ENCODE measurements at places on chromosomes 1 and 21.

GRCh38 chr1:168379104-168379860 lies 98.6 kb downstream of the TBX19 start:
- no peak for DNase-seq

- DNase-seq, result no peak
Measured at GRCh38 chr1:226402739-226403165, 5.1 kb downstream of the PARP1 start.

- DNase-seq, result no peak
Measured at GRCh38 chr1:9165396-9165795, 36.5 kb upstream of the GPR157 start.

DNA sequence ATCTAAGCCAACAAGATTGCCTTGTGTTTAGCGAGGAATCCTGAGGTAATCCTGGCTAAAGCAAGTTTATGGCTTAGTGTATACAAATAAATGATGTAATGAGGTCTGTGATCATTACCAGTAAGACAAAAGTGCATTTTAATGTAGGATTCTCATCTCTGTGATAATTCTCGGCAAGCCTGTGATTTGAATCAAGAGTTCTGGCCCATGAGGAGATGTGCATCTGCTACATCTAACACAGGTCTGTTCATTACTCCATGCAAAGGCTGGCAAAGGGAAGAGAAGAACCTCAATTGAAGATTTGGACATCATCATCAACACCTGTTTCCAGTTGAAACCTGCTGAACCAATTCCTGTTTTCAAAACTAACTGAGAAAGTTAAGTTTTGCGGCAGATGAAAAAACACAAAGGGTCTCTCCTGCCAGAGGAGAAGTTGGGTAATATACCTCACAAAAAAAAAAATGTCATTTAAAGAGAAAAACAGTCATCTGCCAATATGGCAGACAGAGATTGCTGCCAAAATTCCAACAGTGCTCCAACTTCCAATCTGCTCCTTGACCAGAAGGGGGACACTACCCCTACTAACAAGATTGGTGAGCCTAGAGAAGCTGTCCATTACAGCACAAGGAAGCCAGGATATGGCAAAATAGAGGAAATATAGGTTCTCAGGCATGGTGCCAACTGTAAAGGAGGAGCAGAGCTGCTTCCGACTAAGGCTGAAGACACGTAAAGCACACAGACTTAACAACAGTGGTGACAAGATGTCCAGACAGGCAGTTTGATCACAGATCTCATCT lies 453.7 kb downstream of the TTLL7 start:
- DNase-seq, result no peak

DNA sequence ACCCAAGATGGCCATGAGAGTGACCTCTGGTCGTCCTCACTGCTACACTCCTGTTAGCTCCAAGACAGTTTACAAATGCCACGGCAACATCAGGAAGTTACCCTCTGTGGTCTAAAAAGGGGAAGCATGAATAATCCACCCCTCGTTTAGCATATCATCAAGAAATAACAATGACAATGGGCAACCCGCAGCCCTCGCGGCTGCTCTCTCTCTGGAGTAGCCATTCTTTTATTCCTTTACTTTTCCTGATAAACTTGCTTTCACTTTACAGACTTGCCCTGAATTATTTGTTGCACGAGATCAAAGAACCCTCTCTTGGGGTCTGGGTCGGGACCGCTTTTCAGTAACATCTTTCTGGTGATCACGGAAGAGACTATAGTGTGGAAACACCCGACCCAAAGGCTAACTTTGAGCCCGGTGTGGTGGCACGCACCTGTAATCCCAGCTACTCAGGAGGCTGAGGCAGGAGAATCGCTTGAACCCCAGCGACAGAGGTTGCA lies 19.8 kb upstream of the COX20 start:
- no peak for DNase-seq

DNA sequence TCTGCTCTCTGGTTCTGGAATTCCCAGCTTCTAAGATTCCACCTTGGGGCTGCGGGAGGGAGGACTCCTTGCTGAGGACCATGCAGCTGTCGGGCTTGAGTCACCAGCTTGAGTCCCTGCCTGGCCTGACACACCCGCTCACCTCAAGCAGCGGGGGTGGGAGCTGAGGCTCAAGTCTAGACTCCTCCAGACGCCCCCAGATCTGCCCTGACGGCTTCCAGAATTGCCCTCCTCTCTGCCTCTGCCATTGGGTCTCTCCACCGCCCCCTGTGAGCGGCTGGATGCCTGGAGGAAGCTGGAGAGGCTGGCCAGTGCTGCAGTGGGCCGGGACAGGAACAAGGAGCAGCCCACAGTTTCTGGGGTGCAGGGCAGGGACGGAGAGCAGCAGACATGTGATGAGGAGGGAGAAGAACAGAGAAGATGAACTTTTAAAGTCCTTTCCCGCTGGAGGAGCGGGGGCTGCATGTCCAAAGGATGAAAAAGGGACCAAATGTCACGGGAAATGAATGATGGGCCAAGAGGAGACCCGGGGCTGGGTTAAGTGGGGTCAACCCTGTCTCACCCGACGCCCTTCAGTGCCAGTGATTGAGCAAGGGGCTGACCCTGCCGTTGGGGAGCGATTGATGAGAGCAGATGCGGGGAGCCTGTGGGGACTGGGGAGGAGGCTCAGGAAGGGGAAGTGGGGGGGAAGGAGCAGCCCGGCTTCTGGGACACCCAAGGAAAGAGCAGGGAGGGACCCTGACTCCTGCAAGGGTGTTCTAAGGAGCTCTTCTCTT lies 13.5 kb downstream of the CRABP2 start:
- DNase-seq, result no peak

DNA sequence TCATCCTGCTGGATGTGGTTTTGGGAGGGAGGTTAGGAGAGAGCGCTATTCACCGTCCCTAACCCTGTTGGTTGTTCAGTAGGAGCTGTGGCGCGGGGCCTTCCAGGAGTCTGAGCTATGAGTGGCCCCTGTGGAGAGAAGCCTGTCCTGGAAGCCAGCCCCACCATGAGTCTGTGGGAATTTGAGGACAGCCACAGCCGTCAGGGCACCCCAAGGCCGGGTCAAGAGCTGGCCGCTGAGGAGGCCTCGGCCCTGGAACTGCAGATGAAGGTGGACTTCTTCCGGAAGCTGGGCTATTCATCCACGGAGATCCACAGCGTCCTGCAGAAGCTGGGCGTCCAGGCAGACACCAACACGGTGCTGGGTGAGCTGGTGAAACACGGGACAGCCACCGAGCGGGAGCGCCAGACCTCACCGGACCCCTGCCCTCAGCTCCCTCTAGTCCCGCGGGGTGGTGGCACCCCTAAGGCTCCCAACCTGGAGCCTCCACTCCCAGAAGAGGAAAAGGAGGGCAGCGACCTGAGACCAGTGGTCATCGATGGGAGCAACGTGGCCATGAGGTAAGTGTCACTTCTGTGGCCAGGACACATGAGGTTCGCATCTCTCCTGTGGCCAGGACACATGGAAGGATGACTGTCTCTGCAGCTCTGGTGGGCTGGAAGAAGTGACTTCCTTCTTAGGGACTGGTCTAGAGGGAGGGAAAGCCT lies 1.2 kb downstream of the ZC3H12A start:
- no peak for DNase-seq

- no peak for DNase-seq
Measured at GRCh38 chr1:201475130-201475529, 6.1 kb upstream of the PHLDA3 start.

- no peak for DNase-seq
Measured at GRCh38 chr1:3250624-3251023, 181.6 kb downstream of the PRDM16 start.

- peak; percentile 34 for DNase-seq
Measured at GRCh38 chr1:36350659-36351226, 27.3 kb upstream of the EVA1B start.

- no peak for DNase-seq
Measured at GRCh38 chr1:233252441-233252840, 43.1 kb downstream of the PCNX2 start.

GRCh38 chr1:111738436-111739193 lies 580 bp downstream of the INKA2 start:
- peak; percentile 26 for DNase-seq

- DNase-seq, result no peak
Measured at GRCh38 chr1:248751142-248751541, 4.4 kb downstream of the LYPD8 start.

GRCh38 chr1:229209816-229210215 lies 61.1 kb upstream of the RAB4A start:
- DNase-seq, result no peak

DNA sequence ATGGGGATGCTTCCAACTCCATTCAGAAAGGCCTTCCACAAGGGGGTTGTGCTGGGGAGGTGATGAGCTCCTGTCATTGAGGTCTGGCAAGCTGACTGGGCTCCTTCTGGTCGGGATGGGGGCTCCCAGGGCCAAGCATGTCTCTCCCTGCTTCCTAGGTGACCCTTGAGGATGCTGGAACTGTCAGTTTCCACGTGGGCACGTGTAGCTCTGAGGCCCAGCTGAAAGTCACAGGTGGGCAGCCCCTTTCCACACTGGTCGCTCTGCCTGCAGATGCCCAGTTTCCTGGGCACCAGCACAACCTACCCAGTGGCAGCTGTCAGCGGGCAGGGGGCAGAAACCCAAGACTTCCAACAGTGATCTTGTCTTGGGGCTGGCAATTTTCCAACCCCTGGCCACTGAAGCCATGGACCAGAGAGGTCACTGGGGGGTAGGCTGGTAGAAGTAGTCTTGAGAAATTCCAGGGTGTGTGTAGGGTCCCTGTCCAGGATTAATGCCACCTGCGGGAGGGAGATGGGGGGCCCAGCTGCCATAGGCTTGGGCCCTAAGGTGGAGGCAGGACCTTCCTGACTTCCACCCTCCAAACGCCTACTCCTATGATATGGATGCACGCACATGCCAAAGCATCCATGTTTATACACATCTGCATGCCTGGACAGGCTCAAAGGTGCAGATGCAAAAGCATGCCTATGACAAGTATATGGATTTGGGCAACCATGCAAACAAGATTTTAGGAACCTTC lies 97.1 kb downstream of the TRIM11 start:
- DNase-seq, result no peak

GRCh38 chr1:73980324-73981040 lies 217.5 kb downstream of the LRRIQ3 start:
- no peak for DNase-seq

- DNase-seq, result no peak
Measured at GRCh38 chr1:4571263-4571662, 83.1 kb upstream of the AJAP1 start.

- DNase-seq, result no peak
Measured at GRCh38 chr21:18549214-18549905, 145.8 kb upstream of the TMPRSS15 start.

- DNase-seq, result no peak
Measured at GRCh38 chr1:21200767-21201166, 24.1 kb upstream of the EIF4G3 start.

DNA sequence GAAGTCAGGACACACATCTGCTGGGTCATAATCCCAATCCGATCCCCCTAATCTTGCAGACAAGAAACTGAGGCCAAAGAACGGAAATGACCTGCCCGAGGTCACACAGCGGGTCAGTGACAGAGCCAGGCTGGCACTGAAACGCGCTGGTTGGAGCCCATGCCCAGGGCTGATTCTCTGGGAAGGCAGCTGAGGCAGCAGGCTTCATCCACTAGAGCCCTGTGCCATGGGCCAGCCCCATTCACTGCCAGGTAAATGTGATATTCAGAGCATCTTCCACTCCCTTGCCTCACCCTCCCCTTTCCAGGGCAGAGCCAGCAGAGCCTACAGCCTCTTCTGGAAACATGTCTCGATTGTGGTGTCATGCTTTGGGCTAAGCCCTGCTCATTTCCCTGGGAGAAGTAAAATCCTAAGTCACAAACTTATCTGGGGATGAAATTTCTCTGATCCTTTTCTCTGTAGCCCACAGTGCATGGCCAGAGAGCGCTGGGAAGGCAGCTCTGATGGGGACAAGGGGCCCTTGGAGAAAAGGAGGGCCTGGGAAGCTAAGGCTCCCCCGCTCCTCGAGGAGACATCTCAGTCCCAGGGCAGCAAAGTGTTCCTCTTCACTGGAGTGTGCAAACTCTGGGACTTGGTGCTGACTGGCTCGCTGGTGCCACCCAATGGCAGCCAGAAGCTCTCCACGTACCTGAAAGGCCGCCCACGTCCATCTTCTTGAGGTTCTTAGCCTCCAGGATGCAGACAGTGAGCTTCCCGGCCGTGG lies 110.4 kb downstream of the SYT2 start:
- no peak for DNase-seq

DNA sequence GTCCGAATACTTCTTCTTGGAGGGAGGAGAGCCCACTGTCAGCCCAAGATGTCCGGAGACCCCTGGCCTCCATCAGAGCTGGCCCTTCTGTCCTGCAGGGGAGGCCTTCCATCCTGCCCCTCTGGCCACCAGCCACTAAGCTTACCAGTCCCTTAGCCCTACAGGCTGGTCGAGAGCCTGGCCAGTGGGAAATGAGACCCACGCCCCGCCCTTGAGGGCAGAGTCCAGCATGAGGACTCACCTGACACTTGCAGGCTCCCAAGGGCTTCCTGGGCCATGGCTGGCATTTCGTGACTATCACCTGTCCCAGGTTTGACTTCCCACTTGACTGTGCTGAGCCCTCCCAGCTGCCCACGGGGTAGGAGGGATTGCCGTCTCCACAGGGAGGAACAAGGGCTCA lies 361.8 kb upstream of the VAMP3 start:
- DNase-seq, result no peak

DNA sequence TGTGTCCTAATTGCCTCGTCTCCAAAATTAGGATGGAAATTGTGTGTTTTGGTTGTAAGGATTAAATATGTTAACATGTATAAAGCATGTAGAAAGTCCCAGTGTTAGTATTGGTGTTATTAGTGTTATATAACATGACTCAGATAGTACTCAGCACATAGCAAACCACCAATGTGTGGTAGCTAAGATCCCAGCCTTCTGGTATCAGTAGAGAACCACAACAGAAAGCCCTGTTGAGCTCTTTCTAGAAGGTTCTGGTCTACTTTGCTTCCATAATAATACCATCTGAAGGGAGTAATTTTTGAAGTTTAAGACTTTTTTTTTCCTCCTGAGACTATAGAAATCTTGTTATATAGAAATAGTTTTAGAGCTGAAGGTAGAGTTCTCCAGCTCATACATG lies 259.3 kb upstream of the SGIP1 start:
- no peak for DNase-seq

DNA sequence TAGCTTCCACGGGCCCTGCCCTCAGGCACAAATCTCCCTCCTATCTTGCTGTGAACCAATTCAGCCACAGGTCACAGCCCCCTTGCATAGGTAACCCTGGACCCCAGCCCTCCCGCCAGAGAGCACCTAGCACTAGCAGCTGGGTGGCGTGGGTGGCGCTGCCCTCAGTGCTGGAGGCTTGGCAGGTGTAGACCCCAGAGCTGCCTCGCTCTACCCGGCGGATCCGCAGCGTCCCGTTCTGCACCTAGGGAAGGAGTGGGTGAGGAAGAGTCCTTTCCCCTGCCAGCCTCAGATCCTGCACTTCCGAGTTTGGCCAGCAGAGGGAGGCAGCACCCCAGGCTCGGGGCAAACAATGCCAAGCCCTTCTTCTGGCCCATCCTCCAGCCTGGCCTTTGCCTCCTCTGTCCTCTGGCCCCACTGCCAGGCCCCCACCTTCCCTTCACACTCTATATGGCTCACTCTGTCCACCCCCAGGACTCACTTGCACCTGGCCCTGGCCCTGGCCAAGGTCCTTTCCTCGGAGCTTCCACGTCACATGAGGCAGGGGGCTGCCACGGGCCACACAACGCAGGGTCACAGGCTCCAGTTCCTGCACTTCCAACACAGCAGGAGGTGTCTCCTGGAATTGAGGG lies 9.0 kb downstream of the IGSF9 start:
- peak; percentile 80 for DNase-seq
